ENCODE measurements at places on chromosomes 5 and 9. TPM values are rescaled to one million over a fixed set of nuclear protein-coding genes. Genes with fewer than 3 reads are reported as not detected.

The ALG2 gene
- polyA plus RNA-seq = 19.0 TPM

The PCDHGB3 gene
- polyA plus RNA-seq = 0.06 TPM

The INSYN2B gene
- polyA plus RNA-seq = not detected

The ANXA2R gene
- 2.2 TPM for polyA plus RNA-seq

The SIGMAR1 gene
- 25.5 TPM for polyA plus RNA-seq

The IRGM gene
- not detected for polyA plus RNA-seq

The IGIP gene
- 4.6 TPM for polyA plus RNA-seq

The ECSCR gene
- 10.0 TPM for polyA plus RNA-seq

The IL3 gene
- polyA plus RNA-seq = not detected

The DAB2 gene
- 37.0 TPM for polyA plus RNA-seq

The CCL27 gene
- polyA plus RNA-seq = not detected

The GPX3 gene
- 715 TPM for polyA plus RNA-seq

All from stomach (tissue), 19 donors.